Gastrocnemius medialis (tissue), 4 donors: ENCODE measurements at places on chromosomes 13 and 19.

DNA sequence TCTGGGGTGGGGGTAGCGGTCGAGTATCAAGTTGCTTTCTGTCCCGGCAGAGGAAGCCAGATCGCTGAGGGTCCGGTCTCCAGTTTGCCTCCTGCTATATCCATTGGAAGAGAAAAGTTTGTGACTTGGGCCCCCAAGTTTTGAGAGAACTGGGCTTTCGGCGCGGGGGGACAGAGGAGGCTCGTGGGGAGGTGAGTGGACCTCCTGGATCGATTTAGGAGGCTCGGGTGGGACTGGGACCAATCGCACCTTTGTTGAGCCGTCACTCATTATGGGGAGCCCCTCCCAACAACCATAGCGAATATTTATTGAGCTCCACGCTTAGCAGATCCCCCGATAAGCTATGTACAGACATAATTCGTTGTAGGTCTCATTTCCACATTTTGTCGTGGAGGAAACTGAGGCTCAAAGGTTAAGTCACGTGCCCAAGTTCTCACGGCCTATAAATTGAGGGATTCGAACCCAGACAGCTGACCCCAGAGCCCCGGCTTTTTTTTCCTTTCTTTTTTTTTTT is 909 bp downstream of the RFXANK start:
- peak overlapping the region; percentile 99 for H3K27ac ChIP-seq
- H3K36me3 ChIP-seq: no peaks in the 10 kb centered on the region
- peaks cover 44% of the 10 kb centered on the region for H3K4me1 ChIP-seq
- peak overlapping the region; percentile 83 for H3K4me3 ChIP-seq
- H3K27me3 ChIP-seq: no peaks in the 10 kb centered on the region
- no peak for DNase-seq

GRCh38 chr19:18386543-18387271 is 749 bp downstream of the GDF15 start:
- DNase-seq: no peak
- no peak overlapping the region for H3K27ac ChIP-seq
- H3K4me1 ChIP-seq: peaks cover 9% of the 10 kb centered on the region

- no peak overlapping the region for H3K27ac ChIP-seq
- H3K27me3 ChIP-seq: no peaks in the 10 kb centered on the region
- H3K36me3 ChIP-seq: no peaks in the 10 kb centered on the region
Observed at GRCh38 chr13:43985422-43986072, 105.8 kb downstream of the LACC1 start.

GRCh38 chr13:28586439-28587173 is 72.3 kb upstream of the POMP start:
- no peaks in the 10 kb centered on the region for H3K4me1 ChIP-seq
- H3K27me3 ChIP-seq: no peaks in the 10 kb centered on the region
- H3K36me3 ChIP-seq: no peaks in the 10 kb centered on the region
- DNase-seq: no peak

GRCh38 chr13:38537051-38537450 is 149.8 kb upstream of the FREM2 start:
- no peaks in the 10 kb centered on the region for H3K27me3 ChIP-seq
- no peaks in the 10 kb centered on the region for H3K4me1 ChIP-seq
- H3K27ac ChIP-seq: no peak overlapping the region
- no peak overlapping the region for H3K4me3 ChIP-seq
- H3K36me3 ChIP-seq: no peaks in the 10 kb centered on the region

DNA sequence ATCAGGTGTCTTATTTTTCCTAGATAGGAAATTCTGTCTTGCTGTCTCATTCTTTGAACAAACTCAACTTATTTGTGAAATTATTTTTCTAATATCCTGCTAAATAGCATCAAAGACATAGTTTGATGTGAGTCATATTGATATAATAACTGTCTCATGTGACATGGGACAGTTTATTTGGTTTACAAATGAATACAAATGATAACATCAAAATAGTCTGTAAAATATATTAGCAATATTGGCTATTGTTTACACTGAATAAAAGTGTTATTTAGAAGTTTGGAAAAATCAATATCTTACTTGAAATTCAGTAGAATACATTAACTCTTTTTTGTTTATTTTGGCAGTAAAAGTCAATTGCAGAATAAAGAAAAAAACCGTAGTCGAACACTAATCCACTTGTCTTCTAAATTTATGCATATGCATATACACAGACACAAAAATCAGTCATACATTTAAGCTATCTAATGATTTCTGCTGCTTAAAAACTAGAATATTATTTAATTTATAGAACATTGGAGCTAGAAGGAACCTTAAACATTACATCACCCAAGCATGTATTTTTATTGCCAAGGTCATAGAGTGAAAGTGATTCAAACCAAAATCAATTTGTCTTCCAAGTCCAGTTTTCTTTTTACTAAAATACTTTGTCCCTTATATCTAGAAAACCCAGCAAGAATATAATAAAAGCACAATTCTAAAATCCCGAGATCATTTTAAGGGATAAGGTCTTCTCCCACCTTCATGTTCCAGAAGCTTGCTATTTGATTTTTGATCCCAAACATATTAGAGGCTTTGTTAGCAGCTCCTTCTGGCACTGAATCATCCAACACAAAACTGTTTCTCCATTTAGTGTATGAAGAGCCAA is 776.5 kb upstream of the SLITRK1 start:
- H3K27ac ChIP-seq: no peak overlapping the region
- no peaks in the 10 kb centered on the region for H3K27me3 ChIP-seq
- H3K36me3 ChIP-seq: no peaks in the 10 kb centered on the region
- H3K4me3 ChIP-seq: no peak overlapping the region

DNA sequence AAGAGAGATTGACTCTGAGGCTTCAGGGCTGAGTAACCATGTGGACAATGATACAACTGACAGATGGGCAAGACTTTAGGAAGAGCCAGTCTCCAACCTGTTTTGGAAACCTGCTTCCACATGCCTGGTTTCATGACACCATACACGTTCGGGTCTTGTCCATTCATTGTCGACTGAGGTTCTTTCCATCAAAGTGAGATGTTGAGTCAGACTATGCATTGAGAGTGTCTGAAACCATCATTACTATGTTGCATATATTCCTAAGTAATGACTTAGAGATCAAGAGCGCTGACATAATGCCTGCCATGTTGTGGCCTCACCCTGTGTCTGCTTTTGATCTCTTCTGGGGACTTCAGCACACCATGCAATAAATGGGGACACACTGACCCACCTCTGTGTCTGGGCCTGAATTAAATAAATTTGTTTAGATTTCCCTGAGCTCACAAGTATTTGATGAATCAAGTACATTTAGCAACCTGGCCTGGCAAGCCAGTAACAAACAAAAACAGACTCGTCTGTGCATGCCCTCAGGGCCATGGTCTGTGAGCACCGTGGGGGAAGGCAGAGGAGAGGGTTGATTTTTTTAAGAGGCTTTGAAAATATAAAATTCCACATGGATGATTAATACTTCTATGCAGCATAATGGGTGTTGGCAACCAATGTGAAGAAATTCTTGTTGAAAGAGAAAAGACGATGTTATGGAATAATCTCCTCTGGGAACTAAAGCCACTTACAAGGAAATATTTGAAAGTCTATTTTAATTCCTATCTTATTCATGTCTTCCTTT is 49.9 kb upstream of the UBAC2 start:
- H3K4me1 ChIP-seq: no peaks in the 10 kb centered on the region
- H3K27me3 ChIP-seq: no peaks in the 10 kb centered on the region
- no peak overlapping the region for H3K27ac ChIP-seq
- H3K36me3 ChIP-seq: no peaks in the 10 kb centered on the region

GRCh38 chr13:111287201-111287600 is 33.2 kb upstream of the TEX29 start:
- H3K27me3 ChIP-seq: no peaks in the 10 kb centered on the region
- no peak overlapping the region for H3K4me3 ChIP-seq
- peaks cover 8% of the 10 kb centered on the region for H3K4me1 ChIP-seq

DNA sequence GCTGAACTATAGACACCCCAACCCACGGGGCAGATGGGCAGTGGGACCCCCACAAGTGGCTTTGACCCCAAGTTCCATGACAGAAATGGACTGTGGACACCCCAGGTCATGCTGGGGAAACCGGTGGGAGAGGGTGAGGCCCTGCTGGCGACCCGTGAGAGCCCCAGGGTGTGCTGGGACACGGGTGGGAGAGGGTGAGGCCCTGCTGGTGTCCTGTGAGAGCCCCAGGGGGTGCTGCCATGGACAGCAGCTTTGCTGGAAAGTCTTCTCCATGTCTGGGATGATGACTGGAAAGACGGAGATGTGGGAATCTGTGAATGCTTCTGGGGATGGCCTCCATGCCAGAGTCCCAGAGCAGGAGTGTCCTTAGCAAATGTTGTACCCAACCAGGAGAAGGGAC is 148.4 kb downstream of the URI1 start:
- no peaks in the 10 kb centered on the region for H3K27me3 ChIP-seq
- H3K27ac ChIP-seq: no peak overlapping the region
- no peak overlapping the region for H3K4me3 ChIP-seq
- DNase-seq: no peak
- H3K4me1 ChIP-seq: no peaks in the 10 kb centered on the region
- H3K36me3 ChIP-seq: no peaks in the 10 kb centered on the region

DNA sequence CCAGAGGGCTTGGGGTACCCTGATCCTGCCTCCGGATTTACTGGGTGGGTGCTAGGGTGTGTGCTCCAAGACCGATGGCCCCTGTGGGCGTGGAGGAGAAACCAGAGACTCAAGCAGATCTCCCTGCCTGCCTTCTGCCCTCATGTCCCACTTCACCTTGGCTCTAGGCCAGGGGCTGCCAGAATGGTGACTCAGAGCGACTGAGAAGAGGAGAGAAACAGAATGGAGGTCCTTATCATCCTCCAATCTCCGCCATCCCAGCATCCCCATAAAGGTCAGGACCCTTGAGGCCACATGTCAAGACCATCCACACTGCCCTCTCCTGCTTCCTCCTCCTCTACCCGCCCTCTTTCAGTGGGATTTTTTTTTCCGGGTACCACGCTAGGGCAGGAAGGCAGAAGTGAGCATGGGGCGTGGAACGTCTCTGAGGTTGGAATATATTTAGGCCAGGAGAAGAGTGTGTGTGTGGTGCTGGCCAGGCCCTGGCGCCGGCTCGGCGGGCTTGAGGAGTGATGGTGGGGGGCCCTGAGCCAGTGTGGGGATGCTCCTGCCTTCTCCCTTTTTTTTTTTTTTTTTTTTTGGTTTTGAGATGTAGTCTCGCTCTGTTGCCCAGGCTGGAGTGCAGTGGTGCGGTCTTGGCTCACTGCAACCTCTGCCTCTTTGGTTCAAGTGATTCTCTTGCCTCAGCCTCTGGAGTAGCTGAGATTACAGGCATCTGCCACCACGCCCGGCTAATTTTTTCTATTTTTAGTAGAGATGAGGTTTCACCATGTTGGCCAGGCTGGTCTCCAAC is 22.3 kb downstream of the IER2 start:
- no peak overlapping the region for H3K4me3 ChIP-seq
- no peaks in the 10 kb centered on the region for H3K27me3 ChIP-seq
- no peaks in the 10 kb centered on the region for H3K36me3 ChIP-seq
- H3K4me1 ChIP-seq: peaks cover 10% of the 10 kb centered on the region
- peak overlapping the region; percentile 37 for H3K27ac ChIP-seq

DNA sequence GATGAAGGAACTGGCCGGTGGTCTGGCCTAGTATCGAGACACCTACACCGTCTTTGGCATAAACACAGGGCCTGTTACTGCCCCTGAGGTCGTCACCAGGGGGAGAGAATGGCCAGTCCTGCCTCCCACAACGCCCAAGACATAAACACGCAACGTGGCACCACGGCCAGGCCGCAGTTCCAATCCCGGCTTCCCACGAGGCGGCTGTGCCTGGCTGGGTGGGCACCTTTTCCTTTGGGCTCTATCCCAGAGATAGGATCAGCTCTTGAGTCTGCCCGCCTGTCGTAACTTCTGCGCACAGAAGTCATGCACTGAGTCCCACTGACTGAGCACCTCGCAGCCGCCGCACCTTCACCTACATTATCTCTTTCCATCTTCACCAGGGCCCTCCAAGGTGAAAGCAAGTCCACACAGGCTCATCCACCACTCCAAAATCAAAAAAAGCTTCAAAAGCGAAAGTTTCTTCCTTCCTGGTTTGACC is 1.1 kb downstream of the MIER2 start:
- no peaks in the 10 kb centered on the region for H3K36me3 ChIP-seq
- H3K4me3 ChIP-seq: peak overlapping the region; percentile 76
- peak overlapping the region; percentile 72 for H3K27ac ChIP-seq
- no peak for DNase-seq
- H3K4me1 ChIP-seq: peaks cover 33% of the 10 kb centered on the region

DNA sequence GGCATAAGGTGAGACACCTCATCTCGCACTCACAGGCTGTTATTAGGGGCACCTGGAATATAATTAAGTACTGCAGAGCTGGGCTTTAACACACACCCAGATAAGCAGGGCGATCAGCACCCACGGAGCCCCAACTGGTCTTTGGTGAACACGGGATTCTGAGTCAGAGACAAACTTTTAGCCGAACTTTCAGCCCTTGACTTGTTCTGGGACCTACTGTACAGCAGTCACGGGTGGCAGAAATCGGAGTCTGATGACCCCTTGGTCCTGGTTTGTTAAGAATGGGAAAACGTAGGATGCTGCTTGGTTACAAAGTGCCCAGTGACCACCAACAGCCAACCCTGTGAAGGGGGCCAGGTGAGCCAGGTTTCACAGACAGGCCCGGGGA is 9.0 kb downstream of the SH3GL1 start:
- no peaks in the 10 kb centered on the region for H3K36me3 ChIP-seq
- no peak for DNase-seq
- peaks cover 73% of the 10 kb centered on the region for H3K4me1 ChIP-seq

DNA sequence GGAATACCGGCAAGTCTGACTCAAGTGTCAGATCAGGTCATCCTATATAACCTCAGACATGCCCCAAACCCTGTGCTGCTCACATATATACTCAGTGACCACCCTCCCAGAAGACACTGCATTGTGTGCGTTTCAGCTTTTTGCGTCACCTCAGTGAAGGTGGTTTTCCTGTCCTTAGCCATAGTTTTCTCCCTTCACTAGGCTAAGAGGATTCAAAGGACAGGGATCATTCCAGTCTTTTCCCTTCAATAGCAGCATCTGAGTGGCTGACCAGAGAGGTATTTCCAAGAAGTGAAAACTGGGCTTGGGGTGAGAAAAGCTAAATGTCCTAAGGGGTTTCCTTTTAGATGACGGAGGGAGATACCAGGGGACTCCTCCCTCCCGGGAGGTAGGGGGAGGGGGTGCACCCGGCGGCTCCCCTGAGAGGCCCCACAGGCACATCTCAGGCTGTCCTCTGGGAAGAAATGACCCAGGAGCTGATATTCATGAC is 12.7 kb upstream of the OR10H1 start:
- H3K4me3 ChIP-seq: no peak overlapping the region
- no peak overlapping the region for H3K27ac ChIP-seq
- H3K36me3 ChIP-seq: no peaks in the 10 kb centered on the region
- H3K27me3 ChIP-seq: no peaks in the 10 kb centered on the region
- DNase-seq: no peak
- no peaks in the 10 kb centered on the region for H3K4me1 ChIP-seq

GRCh38 chr19:33499671-33500506 is 21.7 kb downstream of the PEPD start:
- H3K27ac ChIP-seq: no peak overlapping the region
- peaks cover 22% of the 10 kb centered on the region for H3K36me3 ChIP-seq
- no peak for DNase-seq
- H3K4me1 ChIP-seq: no peaks in the 10 kb centered on the region
- no peaks in the 10 kb centered on the region for H3K27me3 ChIP-seq

GRCh38 chr13:80473695-80474094 is 132.8 kb upstream of the SPRY2 start:
- H3K4me1 ChIP-seq: peaks cover 20% of the 10 kb centered on the region
- no peaks in the 10 kb centered on the region for H3K27me3 ChIP-seq
- DNase-seq: no peak
- no peak overlapping the region for H3K4me3 ChIP-seq

- H3K4me1 ChIP-seq: no peaks in the 10 kb centered on the region
- H3K4me3 ChIP-seq: no peak overlapping the region
- no peaks in the 10 kb centered on the region for H3K27me3 ChIP-seq
- no peaks in the 10 kb centered on the region for H3K36me3 ChIP-seq
Observed at GRCh38 chr13:23637829-23638228, 67.6 kb downstream of the TNFRSF19 start.
